ENCODE measurements at places on chromosomes 1 and 21.

- DNase-seq, result no peak
Measured at GRCh38 chr1:41590331-41590730, 105.8 kb upstream of the EDN2 start.

- no peak for DNase-seq
Measured at GRCh38 chr21:43910460-43910859, 45.4 kb downstream of the AGPAT3 start.

- no peak for DNase-seq
Measured at GRCh38 chr1:243882276-243882675, 32.2 kb upstream of the AKT3 start.

GRCh38 chr1:22262583-22262982 lies 119.7 kb upstream of the WNT4 start:
- no peak for DNase-seq

All from stimulated activated CD4-positive, alpha-beta T cell treated with anti-CD3 and anti-CD28 coated beads, Interleukin-1b, Interleukin-23, amount 100 ng/mL, for 1 hour (primary cell).